ENCODE measurements at places on chromosomes 7 and 10.
A peak's percentile ranks its signal among the peaks of the same experiment; 100 is the strongest.

DNA sequence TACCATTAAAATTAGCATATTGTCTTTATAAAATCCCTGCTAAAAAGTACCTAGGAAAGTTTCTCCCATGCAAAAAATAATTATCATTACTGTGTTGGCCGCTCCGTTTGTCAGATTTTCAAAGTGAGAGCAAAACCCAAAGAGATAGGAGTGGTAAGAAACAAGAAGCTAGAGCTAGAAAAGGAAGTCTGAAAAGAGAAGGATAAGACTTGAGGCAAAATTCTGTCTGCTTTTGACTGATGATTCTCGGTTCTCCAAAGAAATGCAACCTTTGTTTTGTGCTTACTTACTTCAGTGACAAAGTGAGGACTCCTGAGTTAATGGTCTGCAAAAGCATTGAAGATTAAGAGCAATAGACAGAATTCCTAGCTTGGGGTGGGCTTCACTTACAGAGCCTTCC lies 33.3 kb upstream of the CAPZA2 start:
- DNase-seq: no peak

- no peak for DNase-seq
Observed at GRCh38 chr7:97119747-97120146, 2.2 kb downstream of the SDHAF3 start.

DNA sequence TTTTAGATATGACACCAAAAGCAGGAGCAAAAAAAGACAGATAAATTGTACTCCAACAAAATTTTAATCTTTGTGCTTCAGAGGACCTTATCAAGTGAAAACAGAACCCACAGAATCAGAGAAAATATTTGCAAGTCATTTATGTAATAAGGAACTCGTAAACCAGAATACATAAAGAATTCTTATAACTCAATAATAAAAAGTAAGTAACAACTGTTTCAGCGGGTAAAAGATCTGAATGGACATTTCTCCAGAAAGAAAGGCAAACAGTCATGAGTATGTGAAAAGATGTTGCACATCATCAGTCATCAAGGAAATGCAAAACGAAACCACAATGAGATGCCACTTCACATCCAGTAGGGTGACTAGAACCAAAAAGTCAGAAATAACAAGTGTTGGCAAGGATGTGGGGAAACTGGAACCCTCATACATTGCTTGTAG lies 167.7 kb upstream of the KCTD7 start:
- DNase-seq: no peak

GRCh38 chr7:45026013-45026412 lies 26.0 kb downstream of the CCM2 start:
- no peak for DNase-seq

- no peak for DNase-seq
Observed at GRCh38 chr7:6637544-6638229, 569 bp downstream of the ZNF316 start.

- DNase-seq: no peak
Observed at GRCh38 chr7:71482284-71482683, 350.3 kb downstream of the GALNT17 start.

DNA sequence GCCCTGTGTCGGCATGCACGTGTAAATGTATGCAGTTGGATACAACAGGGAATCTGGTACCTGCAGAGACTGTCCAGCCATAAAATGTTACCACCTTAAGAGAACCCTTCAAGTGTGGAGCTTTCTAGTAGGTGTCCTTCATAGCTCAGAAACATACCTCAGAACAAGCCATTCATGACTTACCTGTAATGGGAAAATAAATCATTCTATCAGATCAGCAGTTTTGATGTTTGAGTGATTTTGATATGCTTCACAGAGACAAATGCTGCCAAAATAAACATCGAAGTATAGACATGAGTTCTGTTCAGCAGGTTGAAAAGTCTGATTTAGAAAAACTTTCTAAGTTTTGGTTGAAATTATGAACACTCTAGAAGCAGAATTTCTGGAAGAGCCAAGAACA lies 33.5 kb upstream of the UMAD1 start:
- DNase-seq: no peak

DNA sequence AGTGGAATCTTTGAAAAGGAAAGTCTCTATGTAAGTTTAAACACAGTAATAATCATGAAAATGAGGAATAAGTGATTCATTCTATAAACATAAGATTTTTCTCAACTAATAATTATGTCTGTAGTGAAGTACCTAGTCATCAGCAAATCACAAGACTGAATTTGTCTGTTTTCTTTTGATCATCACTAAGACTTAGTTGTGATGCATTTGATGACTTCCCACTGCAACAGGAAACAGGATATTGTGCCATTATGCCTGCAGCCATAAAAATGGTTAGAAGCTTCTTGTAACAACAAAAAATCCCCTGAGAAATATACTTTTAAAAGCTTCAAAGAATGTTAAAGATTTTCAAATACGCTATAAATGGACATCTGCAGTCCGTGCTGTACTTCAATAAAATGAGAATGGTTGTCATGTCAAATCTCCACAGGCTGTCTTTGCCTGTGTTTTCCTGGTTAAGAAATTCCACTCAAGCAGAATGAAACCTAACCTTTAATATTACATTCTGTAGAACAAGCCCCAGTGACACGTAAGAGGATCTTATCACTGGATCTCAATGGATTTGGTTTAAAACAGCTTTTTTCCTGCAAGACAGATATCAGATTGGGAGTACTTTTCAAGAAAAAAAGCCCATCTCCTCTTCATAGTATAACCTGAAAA lies 1262.3 kb upstream of the PHF14 start:
- DNase-seq: no peak

- no peak for DNase-seq
Observed at GRCh38 chr10:60406182-60406581, 16.5 kb upstream of the ANK3 start.

DNA sequence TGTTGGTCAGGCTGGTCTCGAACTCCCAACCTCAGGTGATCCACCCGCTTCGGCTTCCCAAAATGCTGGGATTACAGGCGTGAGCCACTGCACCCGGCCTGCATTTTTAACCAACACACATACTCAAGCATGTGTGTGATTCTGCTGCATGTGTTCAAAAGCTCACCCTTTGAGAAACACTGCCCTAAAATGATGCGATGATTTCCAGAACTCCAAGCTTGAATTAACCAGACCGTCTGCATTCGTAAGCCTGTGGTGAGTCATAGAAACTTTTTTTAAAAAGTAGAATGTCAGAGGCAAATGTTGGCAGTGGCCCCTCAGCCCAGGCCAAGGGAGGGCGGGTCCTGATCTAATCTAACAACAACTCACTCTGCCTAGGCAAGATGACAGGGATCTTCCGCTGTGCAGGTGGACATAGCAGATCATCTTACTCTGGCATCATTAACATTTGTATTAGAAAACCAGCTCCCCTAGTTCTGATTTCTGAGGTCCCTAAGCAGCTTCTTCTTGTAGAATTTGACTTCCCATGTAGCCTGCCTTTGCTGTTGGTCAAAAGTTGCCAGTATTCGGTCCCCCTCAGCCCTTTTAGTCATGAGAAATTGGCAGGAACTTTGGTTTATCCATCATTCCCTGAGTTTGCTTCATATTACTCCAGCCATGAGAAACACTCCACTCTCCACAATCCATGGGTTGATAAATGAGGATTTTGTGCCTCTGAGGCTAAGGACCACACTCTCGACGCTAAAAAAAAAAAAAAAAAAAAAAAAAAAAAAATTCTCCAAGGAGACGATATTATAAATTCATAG lies 190.4 kb downstream of the SKIDA1 start:
- peak; percentile 71 for DNase-seq

DNA sequence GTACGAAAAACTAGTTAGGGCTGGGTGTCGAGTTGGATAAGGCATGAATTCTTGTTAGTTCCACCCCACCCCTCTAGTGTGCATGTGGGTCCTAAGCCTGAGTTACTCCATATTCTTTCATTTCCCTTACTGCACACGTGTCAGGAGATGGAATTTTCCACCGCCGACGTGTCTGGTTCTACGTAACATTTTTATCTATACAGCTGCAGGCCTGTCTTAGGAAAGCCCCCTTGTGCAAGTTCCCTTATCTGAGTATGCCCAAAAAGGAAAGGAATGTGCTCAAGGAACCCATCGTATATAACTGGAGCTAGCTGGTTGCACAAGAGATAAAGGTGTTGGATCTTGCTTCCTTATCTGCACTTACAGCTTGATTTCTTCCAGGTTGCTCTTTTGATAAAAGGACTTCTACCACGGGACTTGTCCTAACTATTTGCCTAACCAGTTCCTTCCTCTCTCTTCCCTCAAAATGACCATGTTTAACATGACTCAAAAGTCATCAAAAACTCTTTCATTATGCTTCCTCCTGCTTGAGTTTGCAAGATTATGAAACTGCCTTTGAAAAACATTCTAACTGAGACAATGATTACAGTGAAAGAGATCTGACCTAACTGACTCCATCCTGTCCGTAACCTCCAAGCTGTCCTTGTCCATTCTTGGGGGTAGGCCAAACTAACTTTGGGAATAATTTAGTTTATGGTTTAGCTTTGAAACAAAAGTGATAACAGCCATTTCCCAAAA lies 181.4 kb downstream of the AKR1D1 start:
- no peak for DNase-seq

DNA sequence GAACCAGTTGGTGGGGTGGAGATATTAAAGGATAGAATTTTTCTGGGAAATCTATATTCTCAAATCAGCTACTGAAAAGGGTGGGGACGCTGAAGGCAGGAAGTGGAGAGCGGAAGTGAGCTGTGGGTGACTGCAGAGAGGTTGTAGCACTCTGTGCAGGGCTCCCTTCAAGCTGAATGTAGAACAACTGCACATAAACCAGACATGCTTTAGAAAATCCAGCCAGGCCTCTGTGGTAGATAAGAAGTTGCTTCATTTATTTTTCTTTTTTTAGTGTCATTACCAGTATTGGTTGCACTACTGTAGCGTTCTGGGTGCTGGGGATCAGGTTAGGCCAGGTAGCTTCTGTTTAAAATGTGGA lies 127.8 kb downstream of the CELF2 start:
- no peak for DNase-seq

DNA sequence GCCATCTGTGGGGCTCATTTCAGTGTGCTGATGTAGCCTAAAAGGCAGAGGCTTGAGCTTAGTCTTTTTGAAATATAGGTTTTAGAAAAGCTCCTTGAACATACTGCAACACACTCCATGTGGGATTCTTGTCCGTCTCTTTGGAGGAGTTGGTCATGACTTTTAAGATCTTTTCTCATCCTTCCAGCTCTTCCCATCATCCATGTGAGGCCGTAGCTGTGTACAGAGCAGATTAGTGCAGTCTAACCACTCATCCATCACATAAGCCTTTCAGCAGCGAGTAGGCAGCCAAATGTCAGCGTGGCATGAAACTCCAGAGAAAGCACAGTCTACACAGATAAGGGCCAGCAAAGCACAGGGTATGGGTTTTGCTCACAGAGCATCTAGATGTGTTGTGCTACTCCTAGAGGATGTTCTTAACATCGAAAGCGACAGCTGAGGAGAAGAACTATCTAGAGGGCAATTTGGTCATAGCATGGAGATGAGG lies 28.1 kb upstream of the NPVF start:
- DNase-seq: no peak

DNA sequence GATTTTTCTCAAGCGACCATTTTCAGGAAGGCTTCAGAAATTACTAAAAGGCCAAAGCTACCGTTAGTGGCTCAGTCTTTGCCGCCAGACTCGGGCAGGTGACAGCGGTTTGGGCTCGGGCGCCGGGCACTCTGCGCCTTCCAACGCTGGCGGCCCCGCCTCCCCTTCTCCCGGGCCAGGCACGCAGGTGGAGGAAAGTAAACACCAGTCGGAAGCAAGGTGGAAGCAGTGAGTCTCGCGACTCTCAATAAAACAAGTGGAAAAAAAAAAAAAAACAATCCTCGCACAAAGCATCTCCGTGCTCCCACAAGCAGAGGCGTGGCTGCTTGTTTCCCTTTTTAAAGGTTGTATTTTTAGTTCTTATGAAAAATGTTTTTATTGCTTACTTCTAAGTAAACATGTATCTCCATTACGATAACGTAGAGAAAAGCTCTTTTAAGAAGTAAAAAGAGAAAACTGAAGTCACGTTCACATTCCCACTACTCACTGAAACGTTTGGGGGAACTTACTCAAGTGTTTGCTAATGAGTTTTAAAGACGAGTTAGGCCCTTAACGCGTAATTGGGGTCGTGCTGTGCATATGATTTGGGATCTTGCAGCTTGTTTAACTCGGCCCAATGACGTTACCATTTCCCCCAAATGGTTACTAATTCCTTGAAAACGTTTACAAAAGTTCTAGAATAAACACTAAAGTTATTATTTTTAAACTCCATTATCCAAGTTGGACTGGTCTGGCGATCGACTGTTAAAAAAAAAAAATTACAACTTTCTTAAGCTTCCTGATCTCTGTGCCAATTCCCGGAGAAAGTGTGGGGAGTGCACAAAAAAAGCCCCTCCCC lies 864 bp downstream of the CDCA7L start:
- DNase-seq: no peak

DNA sequence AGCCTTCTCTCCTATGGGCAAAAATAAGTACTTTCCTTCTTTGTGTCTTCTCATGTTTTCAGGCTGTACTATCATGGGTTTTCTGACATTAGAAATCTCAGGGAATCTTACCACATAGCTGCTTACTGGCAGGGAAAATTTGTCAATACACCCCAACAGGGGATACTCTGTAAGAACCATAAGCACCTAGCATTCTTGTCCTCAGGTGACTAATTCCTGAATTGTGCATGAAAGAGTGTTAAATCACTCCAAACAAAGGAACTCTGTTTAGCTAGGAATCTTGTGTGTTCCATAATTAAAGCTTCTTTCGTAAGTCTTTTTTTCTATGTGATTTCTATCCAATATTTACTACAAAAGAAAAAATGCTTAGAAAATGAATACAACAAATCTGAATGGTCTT lies 206.7 kb upstream of the POT1 start:
- DNase-seq: no peak

GRCh38 chr10:9069136-9069535 lies 1014.6 kb downstream of the GATA3 start:
- no peak for DNase-seq

DNA sequence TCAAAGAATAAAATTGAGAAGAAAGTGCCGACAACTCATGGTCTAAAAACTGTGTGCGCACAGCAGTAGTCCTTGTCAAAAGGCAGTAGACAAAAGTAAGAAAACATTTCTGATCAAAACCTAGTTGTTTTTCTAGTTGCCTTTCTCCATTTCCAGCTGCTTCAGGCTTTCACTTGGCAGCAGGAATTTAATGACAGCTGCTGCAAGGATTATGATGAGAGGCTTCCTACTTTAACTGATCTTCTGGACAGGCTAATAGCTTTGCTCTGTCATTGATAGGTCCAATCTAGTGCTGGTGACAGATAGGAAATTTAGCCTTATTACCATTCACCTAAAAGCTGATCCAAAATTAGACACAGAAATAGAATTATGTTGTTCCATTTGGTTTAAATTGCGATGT lies 110.7 kb upstream of the SEMA3C start:
- no peak for DNase-seq

DNA sequence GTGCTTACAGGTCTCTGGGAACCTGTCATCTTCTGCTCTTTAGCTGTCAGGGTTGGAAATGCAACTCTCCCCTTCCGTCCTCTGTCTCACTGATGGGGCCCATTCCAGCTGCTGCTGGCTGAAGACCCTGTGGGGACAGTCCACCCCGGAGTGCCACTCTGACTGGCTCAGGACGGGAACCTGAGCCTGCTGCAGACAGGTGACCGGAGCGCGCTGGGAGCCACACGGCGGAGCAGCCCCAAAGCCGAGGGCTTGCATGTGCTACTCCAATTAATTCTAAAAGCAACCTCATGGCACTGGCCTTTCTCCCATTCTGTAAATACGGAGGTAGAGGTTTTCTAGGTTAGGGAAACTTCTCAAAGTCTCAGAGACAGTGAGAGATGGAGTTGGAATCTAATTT lies 223.5 kb upstream of the PITRM1 start:
- DNase-seq: no peak

Data from AG09319 (cell line).